ENCODE measurements at places on chromosomes 11 and 22.

GRCh38 chr11:78371221-78371891 lies 46.3 kb downstream of the GAB2 start:
- no peak for DNase-seq

GRCh38 chr11:70494559-70495350 lies 96.4 kb downstream of the CTTN start:
- peak; percentile 3 for DNase-seq

- DNase-seq, result peak; percentile 48
Observed at GRCh38 chr11:113141010-113141409, 173.4 kb upstream of the TTC12 start.

- peak; percentile 59 for DNase-seq
Observed at GRCh38 chr11:45252134-45252856, 33.8 kb downstream of the SYT13 start.

DNA sequence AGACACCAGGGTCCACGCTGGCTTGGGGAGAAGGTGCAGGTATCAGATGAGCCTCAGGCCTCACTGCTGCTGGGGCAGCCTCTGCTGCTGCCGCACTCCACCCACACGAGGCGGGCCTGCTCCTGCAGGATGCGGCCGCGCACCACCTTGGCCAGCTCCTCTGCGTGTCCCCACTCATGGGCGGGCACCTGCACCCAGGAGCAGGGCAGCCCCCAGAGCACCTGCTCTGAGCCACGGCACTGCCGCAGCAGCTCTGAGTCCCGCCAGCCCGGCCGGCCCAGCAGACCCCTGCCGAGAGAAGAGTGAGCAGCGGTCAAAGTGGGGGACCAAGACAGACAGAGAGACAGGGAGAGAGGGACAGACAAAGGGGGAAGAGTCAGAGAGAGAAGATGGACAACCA lies 4.9 kb upstream of the MFNG start:
- no peak for DNase-seq

Data from BE2C (cell line).